ENCODE measurements at places on chromosomes 12 and 14.

- H3K4me1 ChIP-seq: peaks cover 15% of the 10 kb centered on the region
- no peak for DNase-seq
- H3K36me3 ChIP-seq: no peaks in the 10 kb centered on the region
- no peaks in the 10 kb centered on the region for H3K27me3 ChIP-seq
Observed at GRCh38 chr12:20628226-20628787, 66.8 kb upstream of the SLCO1C1 start.

DNA sequence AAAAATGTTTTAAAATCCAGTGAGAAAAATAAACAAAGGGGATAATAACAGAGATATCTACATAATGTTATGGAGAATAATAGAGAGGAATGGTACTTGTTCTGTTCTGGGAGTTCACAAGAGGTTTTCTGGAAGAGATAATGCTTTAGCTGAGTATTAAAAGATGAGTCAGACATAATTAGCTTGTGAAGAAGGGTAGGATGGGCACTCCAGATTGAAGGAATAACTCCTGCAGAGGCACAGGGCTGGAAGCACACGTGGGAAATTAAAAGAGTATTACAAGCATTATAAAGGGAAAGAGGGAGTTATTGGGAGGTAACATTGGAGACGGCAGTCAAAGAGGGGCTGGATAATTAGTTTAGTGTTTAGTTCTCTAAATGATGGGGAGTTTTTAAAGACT, 124.9 kb upstream of the BTG1 start:
- H3K4me1 ChIP-seq: peaks cover 32% of the 10 kb centered on the region
- no peak overlapping the region for H3K4me3 ChIP-seq
- H3K36me3 ChIP-seq: no peaks in the 10 kb centered on the region

DNA sequence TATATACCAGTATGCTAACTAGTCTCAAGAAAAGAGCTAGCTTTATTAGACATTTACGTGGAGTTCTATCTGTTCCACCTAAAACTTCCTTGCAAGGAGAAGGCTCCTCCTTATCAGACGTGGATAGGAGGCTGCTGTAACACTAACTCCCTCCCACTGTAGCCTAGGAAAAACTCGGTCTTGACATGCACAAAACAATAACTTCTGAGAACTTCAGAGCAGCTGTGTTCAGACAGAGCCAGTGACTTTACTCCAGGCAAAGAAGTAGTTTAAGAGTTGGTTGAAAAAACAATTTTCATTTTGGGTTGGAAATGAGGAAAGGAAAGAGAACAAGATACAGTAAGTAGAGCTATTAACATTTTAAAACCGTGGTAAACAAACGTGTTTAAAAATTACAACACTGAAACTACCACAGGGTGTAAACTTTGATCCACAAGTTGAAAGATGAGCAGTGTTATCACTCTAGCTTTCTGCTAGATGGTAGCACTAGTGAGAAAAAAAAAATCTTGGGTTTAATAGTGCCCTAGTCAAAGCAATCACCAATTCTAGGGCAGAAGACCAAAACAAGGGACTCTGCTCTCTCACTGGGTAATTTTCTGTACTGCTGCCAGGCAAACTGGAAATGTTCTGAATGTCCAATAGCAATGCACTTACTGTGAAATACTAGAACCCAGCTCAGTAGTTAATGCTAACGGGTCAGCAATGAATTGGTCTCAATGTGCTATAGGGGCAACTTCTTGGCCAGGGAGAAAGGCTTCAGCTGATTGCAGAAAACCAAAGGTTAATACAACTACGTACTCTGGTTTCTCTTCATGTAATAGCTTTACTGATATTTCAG, 2.4 kb downstream of the ATF7 start:
- DNase-seq: no peak
- peaks cover 44% of the 10 kb centered on the region for H3K4me1 ChIP-seq
- H3K27me3 ChIP-seq: no peaks in the 10 kb centered on the region

DNA sequence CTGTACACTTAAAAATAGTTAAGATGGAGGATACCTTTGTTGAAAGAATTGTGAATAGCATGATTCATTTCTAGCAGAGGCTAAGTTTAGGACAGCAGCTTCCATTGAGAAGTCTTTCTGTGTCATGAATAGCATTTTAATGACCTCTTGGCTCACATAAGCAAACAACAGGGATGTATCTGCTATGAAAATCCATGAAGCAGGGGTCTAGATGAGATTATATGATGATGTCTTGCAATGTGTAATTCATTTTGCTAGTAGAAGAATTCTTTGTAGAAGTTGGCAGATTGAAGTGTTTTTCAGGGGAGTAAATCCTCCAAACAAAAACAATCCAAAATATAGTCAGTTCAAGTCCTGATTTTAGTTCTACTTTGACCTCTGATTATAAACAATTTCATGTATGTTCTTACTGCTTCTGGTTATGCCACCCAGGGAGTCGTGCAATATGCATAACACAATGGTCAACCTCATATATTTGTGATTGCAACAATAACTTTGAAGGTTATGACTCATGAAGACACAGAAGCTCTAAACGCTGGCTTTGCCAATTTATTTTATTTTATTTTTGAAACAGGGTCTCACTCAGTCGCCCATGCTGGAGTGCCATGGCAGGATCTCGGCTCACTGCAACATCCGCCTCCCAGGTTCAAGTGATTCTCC, 6.9 kb upstream of the RD3L start:
- H3K27ac ChIP-seq: no peak overlapping the region
- H3K36me3 ChIP-seq: no peaks in the 10 kb centered on the region
- peaks cover 37% of the 10 kb centered on the region for H3K27me3 ChIP-seq
- H3K4me3 ChIP-seq: no peak overlapping the region

GRCh38 chr14:89578156-89578555, 161.1 kb upstream of the FOXN3 start:
- H3K36me3 ChIP-seq: peaks cover 21% of the 10 kb centered on the region
- H3K4me3 ChIP-seq: no peak overlapping the region
- peak overlapping the region; percentile 51 for H3K27ac ChIP-seq
- no peaks in the 10 kb centered on the region for H3K27me3 ChIP-seq

All from mesothelial cell of epicardium (in vitro differentiated cells).